ENCODE measurements at places on chromosomes 7 and 10.
A peak's percentile ranks its signal among the peaks of the same experiment; 100 is the strongest.

DNA sequence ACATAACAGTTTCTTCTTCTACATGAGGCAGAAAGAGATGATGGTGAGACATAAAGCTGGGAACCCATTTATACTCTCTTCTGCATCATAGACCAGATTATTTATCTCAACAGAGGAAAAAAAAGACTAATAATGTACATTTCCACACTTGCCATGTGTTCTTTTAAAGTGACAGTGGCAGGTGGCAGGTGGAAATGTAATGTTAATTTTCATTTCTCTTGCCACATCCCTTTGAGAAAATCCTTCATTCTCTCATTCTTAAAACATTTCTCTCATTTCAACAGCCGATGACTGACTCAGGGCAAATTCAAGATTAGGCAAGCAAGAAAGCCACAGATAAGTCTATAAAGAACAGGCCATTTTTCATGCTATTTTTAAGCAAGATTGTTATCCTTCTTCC lies 635.6 kb upstream of the SORCS1 start:
- no peak for DNase-seq

DNA sequence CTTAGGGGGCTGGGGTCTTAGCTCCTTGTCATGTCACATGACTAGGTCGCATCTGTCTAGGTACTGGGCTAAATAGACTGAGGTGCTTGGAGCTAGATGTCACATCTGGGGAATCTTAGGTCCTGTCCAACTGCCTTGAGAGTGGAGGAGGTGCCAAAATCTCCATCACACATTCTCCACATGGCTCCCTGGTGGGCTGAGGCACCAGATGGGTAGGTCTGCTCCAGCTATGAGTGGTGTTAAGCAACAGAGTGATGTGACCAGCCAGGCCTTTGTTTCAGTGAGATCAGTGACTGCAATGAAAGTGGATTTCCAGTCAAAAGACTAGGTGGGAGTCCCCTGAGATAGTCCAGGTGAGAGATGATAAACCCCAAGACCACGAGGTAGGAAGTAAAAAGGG lies 251.8 kb downstream of the BMPER start:
- no peak for DNase-seq

DNA sequence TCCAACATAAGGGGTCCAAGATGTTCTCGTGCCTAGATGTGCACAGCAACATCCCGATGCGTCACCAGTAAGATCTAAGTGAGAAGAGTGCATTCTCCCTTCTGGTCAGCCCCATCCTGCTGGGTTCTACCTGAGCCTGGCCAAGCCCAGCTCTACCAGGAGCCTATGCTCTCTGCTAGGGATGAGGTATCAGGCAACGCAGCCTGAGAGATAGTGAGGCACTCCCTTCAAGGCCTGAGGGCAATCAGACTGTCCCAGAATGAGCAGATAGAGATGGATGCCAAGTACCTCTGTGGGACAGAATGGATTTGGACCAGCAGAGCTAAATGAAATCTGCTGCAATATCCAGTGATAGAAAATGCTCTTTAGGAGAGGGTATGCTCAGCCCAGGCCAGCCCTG lies 26.7 kb downstream of the DDC start:
- DNase-seq, result no peak

DNA sequence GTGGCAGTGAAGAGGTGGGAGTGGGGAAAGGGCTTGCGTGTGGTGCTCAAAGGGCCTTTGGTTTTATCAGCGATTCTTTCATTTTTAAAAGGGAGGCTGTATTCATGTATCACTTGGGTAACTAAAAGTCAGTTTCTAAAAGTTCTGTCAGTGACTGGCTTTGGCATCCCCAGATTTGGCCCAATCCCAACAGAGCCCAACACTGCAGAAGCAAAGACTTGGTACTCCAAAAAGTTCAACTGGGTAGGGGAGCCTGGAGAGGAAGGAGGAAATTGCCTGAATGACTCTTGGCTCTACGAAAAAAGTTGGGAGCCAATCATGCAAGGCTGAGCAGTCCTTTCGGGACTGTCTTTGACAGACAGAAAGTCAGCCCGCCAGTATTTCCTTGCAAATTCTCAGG lies 54.5 kb upstream of the COL13A1 start:
- no peak for DNase-seq

DNA sequence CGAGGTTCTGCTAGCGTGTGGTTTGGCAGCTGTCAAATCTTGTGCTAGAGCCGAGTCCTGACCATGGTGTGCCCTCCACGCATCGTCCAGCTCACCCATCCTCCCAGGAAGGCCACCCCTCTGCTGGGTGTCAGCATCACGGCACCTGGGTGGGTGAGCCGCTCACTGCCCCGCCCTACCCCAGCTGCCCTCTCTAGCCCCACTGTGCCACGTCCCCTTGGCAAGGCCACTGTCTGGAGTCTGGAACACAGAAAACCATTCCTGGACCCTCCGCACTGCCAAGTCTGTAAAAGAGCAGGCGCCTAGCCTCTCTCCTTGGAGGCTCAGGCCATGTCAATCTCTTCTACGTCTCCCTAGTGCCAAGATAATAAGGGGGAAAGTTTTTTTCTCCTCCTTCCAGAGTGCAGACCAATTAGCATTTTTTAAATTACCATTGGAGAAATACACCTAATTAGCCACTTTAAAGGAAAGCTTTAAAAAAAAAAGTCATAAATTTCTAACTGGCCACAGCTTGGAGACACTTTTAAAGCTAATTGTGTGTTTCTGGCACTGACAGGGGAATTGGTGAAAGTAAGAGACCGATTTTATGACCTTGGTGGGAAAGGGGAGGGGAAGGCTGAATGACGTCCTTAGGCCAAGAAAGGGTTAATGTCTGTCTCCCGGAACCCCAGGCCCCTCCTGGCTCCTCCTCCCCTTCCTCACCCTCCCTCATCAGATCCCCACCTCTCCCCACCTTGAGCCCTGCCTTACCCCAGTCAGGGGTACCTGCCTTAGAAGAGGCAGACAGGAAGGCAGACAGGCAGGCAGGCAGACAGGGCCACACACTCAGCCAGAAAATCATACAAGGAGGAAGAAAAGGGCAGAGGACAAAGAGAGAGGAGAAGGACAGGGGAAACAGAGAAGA lies 151.2 kb downstream of the PLXNA4 start:
- no peak for DNase-seq

- DNase-seq, result no peak
Observed at GRCh38 chr7:13717031-13717430, 272.4 kb downstream of the ETV1 start.

DNA sequence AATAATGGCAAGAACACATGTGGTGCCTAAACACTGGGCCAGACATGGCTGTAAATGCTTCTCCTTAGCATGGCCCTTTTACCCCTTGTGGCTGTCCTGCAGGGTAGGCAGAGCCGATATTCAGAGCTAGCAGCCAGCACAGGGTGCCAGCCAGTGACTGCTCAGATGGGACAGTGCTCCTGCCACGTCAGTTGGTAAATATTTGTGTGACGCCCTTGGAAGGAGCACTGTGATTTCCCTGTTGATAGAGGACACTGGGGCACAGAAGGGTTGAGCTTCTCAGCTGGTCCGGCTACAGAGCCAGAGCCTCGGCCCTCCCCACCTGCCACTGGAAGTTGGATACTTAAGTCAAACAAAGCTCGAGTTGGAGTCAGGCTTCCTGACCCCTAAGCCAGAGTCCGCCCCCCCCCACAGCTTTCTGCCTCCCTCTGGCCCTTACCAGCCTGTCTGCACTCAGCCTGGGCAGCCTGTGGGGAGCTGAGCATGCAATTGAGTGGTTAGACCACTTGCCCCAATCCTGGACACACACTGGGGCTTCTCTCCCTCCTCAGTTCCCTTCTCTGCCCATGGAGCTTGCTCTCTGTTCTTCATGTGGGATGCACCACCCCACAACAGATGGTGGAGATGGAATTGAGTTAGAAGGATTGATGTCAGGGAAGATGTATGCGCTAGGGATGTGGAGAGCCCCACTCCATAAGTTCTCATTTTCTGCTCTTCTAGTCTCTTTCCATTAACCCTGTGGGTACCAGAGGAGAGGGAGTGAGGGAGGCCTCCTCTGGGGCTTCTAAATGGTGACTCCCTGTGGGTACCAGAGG lies 350.8 kb downstream of the PLXNA4 start:
- DNase-seq, result no peak

- DNase-seq, result peak; percentile 65
Observed at GRCh38 chr10:3225561-3225960, 53.0 kb upstream of the PITRM1 start.

DNA sequence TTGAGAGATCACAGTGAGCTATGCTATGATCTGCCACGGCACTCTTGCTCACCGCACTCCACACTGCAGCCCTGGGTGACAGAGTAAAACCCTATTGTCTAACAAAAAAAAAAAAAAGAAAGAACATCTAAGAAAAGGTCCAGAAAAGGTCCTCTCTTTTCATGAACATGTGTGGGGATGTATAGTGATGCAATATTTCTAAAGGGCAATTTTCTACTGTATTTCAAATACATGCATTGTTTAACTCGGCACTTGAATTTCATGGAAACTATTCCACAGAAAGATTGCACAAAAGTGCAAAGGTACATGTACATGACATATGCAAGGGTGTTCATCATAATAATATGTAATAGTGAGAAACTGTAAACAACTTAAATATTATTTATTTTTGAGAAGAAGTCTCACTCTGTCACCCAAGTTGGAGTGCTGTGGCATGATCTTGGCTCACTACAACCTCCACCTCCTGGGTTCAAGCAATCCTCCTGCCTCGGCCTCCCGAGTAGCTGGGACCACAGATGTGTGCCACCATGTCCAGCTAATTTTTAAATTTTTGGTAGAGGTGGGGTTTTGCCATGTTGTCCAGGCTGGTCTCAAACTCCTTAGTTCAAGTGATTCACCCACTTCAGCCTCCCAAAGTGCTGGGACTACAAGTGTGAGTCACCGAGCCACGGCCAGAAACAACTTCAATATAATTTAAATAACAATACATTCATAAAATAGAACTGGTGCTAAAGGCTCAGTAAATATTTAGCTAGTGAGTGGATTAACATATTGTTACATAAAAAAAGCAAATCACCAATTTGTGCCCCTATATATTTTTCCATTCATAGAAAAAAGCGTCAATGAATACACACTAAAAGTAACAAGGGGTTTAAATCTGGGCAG lies 1.3 kb upstream of the PPRC1 start:
- no peak for DNase-seq

DNA sequence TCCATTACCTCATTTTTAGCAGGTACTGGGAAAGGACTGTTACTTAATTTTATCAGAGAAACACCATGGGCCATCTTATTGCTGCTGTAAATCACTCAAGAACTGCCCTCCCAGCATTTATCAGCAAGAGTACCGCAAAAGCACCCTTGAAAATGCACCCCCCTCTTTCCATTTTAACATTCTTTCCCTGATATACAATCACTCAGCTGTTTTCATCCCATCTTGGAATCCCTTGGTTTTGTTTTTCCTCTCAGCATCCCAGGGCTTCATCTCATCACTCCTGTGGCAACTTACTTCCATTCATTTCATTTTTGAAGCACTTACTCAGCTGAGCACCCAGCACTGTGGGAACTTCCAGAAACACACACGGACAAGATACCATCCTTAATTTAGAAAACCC lies 36.5 kb downstream of the RAPGEF5 start:
- DNase-seq, result no peak

All from muscle of leg (tissue), 16 donors.